NCI-H526 treated with DMSO at 0.1 percent for 48 hours (cell line): ENCODE measurements at places on chromosomes 1 and 21.

DNA sequence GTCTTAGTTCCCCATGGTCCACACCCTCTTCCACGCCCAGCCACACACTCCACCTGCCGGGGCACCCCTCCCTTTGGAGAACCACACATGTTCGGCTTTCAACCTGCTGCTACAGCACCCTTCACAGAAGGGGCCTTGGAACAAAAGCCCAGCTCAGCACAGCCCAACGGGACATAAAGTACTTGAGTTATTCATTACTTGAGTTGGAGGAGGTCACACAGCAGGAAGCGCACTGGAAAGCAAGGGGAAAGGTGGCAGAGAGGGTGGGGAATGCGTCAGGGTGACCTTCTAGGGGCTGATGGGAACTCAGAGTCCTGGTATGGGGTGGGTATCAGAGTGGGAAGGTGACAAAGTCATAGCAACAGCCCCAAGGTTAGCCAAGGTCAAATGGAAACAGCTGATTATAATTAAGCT, 3.0 kb upstream of the ATP1B1 start:
- no peak for DNase-seq

- DNase-seq: no peak
Measured at GRCh38 chr1:27099587-27100334, 55.2 kb downstream of the SLC9A1 start.

- no peak for DNase-seq
Measured at GRCh38 chr1:47697616-47698335, 259.9 kb downstream of the FOXD2 start.

GRCh38 chr1:150596095-150596892, 16.9 kb upstream of the MCL1 start:
- DNase-seq: no peak

DNA sequence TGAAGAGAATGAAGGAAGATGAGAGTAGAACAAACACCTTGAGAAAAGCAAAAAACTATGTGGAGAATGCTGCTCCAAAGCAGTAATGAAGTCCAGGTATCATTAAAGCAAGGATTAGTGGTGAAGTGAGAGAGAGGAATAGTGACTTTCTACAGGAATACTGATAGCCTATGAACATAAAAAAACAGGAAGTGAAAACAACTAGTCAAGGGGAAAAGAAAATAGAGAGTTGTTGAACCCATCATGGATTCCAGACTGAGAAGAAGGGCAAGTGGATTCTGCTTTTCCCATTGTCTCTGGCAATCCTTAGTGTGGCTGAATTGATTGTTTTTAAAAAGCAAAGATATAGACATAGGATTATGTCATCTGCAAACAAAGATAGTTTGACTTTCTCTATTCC, 119.9 kb upstream of the LHX8 start:
- DNase-seq: no peak

GRCh38 chr1:236853921-236854604, 59.0 kb downstream of the MTR start:
- DNase-seq: no peak

DNA sequence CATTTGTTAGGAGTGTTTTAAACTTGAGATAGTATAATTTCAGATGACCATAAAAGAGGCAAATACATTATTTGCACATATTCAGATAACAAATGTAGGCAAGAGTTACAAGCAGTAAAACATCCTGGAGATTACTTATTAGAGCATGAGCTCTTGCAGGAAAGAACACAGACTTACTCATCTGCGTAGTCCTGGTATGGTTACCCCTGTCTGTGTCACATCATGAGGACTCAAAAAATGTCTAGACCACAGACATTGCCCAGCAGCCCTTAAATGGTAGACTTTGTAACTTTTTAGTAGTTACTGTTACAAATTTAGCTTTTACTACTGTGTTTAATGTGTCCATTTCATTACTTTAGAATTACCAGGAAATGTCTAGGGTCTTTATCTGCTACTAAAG, 12.8 kb downstream of the CACHD1 start:
- no peak for DNase-seq

GRCh38 chr1:25706146-25707089, 89.8 kb downstream of the MAN1C1 start:
- DNase-seq: no peak

GRCh38 chr1:17689011-17689410, 66.1 kb upstream of the ACTL8 start:
- DNase-seq: no peak

GRCh38 chr1:2492091-2492490, 16.0 kb downstream of the PLCH2 start:
- no peak for DNase-seq

GRCh38 chr1:174815474-174815908, 184.3 kb upstream of the CACYBP start:
- DNase-seq: no peak

DNA sequence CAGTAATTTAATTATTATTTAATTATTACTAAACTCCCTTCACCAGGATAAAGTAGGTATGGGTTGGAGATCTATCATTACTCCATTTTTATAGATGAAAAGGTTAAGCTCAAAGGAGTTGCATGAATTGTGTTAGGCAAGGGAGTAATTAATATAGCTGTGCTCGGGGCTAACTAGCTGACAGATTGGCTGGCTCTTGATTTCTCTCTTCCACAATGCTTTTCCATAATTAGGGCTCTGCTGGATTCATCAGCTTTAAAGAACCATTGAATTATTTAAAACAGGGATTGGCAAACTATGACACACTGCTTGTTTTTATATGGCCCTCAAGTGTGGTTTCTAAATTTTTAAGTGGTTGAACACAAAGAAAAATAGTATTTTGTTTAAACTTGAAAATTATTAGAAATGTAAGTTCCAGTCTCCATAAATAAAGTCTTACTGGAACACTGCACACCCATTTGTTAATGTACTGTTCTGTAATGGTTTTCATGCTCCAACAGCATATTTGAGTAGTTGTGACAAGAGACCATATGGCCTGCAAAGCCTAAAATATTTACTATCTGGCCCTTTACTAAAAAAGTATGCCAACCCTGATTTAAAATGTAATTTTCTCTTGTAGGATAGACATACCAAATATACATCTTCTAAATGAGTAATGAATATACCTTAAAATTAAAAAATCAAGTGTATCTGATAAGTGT, 76.4 kb downstream of the GDAP2 start:
- DNase-seq: no peak
